Suppressor macrophage (primary cell): ENCODE measurements at places on chromosomes 5 and 9.

GRCh38 chr5:22986281-22986680, 133.1 kb upstream of the CDH12 start:
- no peak for DNase-seq

GRCh38 chr5:143434261-143435209, 31.0 kb upstream of the NR3C1 start:
- peak; percentile 30 for DNase-seq

- DNase-seq, result no peak
Measured at GRCh38 chr5:60776343-60776742, 67.7 kb downstream of the ELOVL7 start.

DNA sequence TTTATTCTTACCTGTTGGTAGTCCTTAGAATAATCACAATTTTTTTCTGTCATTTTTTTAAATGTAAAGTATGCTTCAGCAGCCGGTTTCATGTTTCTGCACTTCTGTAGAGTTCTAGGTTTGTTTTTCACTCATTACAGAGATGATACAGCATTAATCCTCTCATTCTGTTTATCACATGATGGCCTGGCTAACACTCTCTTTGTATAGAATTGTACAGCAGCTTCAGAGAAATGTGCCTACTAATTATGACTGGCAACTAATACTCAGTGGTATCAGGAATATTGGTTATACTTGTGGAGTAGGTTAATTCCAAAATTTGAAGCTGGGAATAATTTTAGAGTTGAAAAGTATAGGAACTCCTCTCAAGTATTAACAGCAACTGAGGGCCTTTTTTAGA, 192.9 kb upstream of the OTULINL start:
- no peak for DNase-seq

DNA sequence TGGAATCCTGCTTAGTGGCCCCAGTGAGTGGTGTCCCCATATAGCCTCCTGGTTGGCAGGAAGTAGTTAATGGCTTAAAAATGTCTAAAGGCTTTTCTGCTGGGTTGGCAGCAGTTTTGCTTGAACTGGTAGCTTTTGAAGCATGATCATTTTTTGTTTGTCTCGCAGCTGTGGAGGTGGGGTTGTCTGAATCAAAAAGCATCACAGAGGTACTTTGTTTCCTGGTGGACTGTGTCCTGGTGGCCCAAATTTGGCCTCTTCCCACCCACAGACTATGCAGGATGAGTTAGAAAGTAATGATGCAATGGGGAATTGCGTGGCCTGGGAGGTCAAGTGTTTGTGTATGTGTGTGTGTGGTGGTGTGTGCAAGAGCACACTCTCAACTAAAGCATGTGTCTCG, 322.7 kb downstream of the ARHGEF28 start:
- DNase-seq, result no peak

DNA sequence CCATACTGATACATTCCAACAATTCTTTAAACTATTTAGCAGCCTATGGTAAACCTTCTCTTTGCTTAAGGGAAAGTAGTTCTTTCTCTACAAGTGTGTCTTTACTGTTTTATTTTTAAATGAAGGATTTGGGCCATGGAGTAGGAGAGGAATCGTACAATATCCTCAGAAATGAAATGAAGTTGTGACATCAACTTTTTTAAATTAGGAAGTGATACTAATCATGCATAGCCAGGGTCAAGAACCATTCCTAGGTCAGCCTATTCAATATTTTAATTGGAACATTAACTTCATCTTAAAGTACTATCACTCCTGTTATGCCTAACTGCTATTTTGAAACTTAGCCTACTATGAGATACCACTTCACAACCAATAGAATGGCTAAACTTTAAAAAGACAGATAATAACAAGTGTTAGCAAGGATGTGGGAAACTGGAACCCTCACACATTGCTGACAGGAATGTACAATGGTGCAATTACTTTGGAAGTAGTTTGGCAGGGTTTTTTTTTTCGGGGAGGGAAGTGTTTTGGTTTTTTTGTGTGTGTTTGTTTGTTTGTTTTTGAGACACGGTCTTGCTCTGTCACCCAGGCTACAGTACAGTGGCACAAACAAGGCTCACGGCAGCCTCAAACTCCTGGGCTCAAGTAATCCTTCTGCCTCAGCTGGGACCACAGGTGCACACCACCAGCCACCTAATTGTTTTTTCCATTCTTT, 10.7 kb downstream of the AGTPBP1 start:
- no peak for DNase-seq

DNA sequence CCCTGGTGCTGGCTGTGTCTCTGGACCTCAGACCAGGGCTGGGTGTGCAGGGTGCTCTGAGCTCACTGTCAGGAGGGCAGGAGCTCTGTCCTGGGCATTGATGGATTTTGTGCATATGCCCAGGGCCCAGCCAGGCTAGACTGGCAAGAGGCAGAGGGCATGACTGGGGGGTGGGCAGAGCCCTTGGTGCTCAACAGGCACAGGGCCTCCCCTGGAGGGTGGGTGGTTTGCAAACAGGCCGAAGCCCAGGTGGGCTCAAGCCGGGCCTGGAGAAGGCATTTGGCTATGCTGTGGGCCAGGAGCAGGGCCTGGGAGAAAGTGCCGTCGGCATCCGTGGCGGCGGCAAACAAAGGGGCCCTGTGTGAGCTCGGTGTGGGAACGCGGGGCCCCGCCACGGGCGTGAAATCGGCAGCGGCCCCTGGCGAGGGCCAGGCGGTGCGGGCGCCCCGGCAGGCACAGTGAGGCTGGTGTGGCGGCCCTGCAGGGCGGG, 1.9 kb upstream of the NRARP start:
- no peak for DNase-seq

- no peak for DNase-seq
Measured at GRCh38 chr5:123086376-123087055, 2.5 kb upstream of the PRDM6 start.
